ENCODE measurements at places on chromosomes 16 and 17.

GRCh38 chr16:89335803-89336485 is 118.4 kb downstream of the ZNF778 start:
- DNase-seq: no peak

DNA sequence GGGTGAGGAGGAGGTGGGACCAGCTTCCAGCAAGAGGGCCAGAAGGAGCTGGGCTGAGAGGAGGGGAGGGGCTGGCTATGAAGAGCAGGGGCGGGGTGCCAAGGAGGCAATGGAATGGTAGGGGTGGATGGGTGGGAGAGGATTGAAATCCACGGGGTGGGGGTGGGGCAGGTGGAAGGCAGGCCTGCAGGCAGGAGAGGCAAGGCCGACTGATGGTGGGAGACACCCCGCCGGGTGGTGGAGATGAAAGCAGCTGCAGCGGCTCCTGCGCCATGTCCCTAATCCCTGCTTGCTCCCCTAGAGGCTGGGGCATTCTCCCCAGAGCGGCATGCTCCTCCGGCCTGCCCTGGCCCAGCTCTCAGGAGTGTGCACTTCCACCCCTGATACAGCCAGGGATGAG is 27.8 kb upstream of the TAC4 start:
- DNase-seq: no peak

DNA sequence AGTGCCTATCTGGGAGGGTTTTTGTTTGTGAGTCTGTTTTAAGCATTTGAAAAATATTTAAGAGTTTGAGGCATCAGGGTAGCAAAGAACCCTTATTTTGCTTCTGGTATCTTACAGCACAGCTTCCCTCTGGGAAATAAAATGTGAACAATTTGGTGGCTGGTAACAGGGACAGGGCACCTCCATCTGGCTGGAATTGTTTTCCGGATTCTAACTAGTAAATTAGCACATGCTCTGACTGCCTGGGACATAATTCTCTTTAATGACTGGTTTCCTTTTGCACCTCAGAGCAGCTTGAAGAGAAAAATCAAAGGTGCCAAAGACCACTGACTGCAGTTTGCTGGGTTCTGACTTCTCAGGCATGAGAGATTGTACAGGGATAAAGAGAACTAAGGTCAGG is 469.1 kb downstream of the GRIN2A start:
- DNase-seq: no peak

DNA sequence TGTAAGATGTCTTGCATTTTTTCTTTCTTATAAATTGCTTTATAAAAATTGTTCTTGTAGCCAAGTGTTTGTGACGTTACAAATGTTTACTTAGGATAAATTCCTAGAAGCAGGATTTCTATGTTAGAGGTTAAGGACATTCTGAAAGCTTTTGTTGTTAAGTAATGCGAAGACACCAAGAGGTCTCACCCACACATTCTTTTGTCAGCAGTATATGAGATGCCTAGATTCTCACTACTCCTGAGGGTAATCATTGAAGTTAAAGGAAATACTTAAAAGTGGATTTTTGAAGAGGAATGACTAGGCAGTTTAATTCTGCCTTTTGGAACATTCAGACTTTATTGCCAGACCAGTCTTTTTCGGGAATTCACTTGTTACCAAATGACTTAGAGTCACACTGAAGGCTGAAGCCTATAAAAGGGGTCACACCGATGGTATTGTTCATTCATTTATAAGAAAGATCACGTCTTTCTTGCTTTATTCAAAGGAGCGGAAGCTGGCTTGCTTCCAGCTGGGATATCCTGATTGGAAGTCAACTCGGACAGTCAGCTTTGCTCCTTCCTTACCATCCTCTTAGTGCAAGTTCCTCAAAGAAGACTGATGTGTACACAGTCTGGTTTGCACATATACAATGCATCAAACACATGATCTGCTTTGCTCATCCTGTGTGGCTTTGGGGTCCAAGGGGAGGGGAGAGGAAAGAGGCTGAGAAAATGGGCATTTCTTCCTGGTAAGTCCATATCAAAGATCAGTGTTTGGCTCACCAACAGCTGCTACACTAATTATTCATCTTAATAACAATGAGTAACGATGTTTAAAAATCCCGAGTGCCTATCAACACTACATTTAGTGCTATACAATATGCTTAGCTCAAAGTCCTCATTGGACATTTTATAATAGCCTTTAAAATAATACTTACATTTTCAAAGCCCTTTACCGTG is 160.0 kb downstream of the MAP2K6 start:
- DNase-seq: no peak

- no peak for DNase-seq
These were observed 125.3 kb downstream of the TMEM114 start for GRCh38 chr16:8464979-8465378.

- DNase-seq: no peak
These were observed 13.5 kb upstream of the THAP11 start for GRCh38 chr16:67828651-67829050.

GRCh38 chr17:78716814-78717393 is 65.2 kb downstream of the CYTH1 start:
- DNase-seq: peak; percentile 79

- no peak for DNase-seq
These were observed 161.1 kb downstream of the STX8 start for GRCh38 chr17:9414471-9414870.

GRCh38 chr17:71735893-71736292 is 384.9 kb upstream of the SOX9 start:
- DNase-seq: no peak

DNA sequence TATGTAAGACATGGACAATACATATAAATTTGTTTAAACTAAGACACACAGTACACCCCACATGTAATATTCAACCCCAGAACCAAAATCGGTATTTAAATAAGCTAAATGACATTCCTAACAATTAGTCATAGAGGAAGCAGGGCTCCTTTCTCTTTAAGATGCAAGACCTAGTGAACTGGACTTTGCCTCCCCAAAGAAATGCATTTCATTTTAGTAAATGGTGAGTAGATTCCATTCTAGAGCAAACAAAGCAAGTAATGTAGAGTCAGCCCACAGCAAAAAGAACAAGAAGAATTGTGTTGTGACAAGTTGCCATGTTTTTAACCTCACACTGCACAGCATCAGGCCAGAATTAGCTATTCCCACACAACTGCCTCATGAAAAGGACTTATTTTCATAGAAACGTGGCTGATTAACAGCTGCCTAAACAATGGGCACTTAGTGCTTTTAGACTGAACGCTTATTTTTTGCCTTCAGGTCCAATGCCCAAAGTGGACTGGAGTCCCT is 14.4 kb downstream of the DNAJC7 start:
- no peak for DNase-seq

DNA sequence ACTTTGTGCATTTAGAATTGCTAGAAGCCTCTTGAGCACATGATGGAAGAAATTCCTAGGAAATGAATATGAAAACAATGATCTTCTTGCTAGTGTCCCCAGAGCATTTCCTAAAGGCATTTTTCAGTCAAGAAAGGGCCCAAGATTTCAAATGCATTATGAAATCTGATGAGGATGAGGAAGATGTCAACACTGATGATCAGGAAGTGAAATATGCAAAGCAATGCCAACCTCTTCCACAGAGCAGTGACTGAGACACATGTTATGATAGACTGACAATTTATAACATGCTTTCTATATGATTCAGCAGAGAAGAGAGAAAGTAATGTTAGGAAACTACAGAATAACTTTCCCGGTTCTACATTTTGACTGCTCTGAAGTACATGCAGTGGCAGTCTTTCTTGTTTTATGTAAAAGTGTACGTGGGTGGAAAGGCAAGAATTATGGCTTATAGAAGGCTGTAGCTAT is 859.1 kb upstream of the GOT2 start:
- no peak for DNase-seq

DNA sequence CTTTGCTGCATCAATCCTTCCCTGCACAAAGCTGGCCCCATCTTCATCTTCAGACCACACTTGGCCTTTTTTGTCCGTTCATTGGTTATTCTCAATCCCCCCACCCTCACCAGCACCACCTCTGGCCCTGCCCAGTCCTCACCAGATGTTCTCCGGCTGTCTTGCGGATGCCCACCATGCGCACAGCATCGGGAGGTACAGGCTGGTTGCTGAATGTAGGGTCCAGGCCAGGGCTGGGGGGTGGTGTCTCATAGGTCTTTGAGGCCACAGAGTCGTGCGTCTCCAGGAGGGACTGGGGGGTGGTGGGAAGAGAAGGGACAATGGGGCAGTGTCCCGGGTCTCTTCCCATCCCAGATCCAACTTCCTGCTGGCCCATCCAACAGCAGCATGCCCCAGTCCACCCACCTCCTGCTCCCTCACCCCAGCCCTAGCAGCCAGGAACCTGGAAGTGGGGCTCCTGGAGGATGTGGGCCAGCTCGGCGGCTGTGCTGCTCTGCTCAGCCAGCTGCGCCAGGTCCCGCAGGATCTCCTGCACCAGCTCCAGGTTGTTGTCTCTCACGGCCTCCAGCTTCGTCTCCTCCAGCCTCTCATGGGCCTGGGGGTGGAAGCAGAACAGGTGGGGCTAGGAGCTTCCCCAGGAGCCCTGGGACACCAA is 24.4 kb downstream of the MPP2 start:
- no peak for DNase-seq

DNA sequence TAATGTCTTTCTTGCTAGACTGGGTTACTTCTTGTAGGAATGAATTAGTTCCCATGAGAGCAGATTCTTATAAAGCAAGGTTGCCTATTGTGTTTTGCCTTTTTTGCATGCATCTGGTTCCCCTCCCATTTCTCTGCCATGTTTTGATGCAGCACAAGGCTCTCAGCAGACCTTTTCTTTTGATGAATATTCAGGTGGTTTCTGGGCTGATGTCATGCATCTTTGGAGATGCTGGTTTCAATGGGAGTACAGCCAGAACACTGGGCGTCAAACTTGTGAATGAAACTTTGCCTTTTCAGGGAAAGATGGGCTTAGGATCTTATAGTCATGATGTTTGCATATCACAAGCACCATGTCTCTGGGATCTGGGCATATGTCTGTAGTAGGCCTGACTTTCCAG is 111.7 kb upstream of the CCL2 start:
- DNase-seq: no peak

GRCh38 chr17:59466946-59467801 is 98.2 kb upstream of the DHX40 start:
- DNase-seq: no peak

GRCh38 chr16:14117051-14117450 is 45.9 kb downstream of the MRTFB start:
- no peak for DNase-seq

- DNase-seq: no peak
These were observed 20.8 kb downstream of the UTS2R start for GRCh38 chr17:82392209-82392920.

- DNase-seq: peak; percentile 5
These were observed 456.9 kb downstream of the TOX3 start for GRCh38 chr16:52090080-52090479.

- peak; percentile 31 for DNase-seq
These were observed 40.5 kb upstream of the HS3ST3A1 start for GRCh38 chr17:13642188-13642587.

DNA sequence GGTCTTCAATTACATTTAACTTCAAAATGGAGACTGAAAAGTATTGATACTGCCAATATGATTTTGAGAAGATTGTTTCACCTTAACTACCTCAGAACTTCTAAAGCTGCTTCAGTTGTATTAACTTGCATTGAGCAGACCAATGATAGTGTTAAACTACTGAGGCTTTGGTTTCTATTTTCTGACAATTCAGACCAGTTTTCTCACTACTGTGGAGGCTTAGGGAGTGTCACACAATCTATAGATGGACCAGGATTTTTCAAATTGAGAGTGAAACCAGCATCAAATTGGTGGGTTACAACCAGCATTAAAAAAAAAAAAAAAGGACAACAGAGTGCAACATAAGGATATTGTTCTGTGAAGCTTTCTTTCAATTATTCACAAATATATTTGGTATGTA is 21.2 kb downstream of the COG1 start:
- no peak for DNase-seq

DNA sequence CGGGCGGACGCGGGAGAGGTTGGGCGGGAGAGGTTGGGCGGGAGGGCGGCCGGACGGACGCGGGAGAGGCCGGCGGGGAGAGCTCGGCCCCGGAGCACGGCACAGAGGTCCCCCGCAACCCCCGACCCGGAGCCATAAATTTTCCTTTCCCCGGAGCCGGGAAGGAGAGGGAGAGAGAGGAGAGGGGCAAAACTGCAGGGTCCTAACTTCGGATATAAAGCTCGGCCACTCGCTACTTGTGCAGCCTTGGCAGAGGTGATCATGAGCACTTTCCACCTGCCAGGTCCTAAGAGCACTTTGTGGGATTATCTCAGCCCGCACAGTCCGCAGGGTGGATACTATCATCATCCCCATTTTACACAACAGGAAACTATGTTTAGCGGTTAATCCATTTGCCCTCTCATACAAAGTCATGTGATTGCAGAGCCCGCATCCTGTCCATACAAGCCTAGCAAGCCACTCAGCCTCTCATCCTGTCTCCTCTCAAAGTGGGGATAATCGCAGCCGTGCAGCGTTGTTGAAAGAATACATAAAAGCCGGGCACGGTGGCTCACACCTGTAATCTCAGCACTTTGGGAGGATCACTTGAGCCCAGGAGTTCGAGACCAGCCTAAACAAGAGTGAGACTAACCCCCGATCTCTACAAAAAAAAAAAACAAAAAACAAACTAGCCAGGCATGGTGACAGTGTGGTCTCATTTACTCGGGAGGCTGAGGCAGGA is 780 bp upstream of the DCAKD start:
- DNase-seq: peak; percentile 29
